ENCODE measurements at places on chromosomes 1 and 21.

GRCh38 chr1:92832537-92833114 is 786 bp downstream of the RPL5 start:
- peak; percentile 26 for DNase-seq

- no peak for DNase-seq
These were observed 24.4 kb downstream of the TCP10L start for GRCh38 chr21:32560896-32561295.

- DNase-seq: no peak
These were observed 83.1 kb downstream of the FMN2 start for GRCh38 chr1:240174734-240175133.

DNA sequence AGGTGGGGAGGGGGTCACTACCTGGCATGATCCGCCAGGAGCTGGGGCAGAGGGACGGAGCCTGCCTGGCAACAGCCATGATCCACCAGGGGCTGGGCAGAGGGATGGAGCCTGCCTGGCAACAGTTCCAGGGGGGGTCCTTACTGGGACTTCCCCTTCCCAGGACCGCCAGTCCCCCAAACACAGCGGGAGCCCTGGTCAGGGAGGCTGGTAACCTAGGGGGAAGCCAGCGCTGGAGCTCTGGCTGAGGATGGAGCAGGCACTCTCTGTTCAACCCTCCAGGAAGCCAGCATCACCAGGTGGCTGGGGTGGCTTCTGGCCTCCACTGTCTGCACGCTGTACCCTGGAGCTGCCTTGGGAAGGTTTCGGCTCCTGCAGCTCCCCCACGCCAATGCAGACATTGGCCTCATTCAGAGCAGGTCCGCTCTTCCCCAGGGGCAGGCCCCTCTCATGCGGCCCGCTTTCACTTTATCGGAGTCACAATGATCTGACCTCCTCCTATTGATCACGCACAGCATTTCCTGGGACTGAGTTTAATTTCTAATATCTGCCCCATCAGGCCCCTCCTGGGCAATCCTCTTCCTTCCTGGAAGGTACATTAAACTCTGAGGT is 68.4 kb upstream of the ABCG1 start:
- DNase-seq: no peak
